ENCODE measurements at places on chromosomes 7 and 10.
A peak's percentile ranks its signal among the peaks of the same experiment; 100 is the strongest.

DNA sequence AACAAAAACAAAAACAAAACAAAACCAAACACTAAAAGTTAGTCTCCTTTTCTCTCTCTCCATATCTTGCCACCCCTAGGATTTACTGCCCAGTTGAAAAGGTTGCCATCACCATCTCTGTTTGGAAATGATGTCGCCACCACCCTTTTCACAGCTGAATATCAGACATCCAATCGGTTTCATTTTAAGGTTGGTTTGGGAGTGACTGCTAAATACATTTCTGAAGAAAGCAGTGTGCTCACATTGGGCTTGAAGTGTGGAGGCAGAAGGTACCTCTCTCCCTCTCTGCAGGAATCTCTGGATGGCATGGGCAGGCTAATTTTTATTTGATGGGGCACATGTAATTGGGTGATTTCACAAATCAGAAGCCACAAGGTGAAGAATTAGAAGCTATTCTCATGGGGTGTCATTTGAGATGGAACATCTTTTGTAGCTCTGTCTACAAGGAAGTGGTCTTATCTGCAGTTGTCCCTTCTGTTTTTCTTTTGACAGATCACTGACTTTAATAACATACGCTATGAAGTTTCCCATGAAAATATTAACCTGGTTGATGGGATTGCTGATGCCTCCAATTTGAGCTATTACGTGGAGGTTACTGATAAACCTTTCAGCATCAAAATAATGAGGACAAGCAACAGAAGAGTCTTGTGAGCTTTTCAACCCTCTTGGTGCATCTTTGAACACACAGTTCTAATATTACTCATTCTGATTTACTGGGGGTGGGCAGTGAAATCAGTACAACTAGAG, 20.1 kb downstream of the MGAM2 start:
- no peak for DNase-seq

- no peak for DNase-seq
Measured at GRCh38 chr10:50324046-50324445, 72.7 kb upstream of the ASAH2 start.

GRCh38 chr10:92573091-92573797, 649 bp downstream of the IDE start:
- DNase-seq, result peak; percentile 54

DNA sequence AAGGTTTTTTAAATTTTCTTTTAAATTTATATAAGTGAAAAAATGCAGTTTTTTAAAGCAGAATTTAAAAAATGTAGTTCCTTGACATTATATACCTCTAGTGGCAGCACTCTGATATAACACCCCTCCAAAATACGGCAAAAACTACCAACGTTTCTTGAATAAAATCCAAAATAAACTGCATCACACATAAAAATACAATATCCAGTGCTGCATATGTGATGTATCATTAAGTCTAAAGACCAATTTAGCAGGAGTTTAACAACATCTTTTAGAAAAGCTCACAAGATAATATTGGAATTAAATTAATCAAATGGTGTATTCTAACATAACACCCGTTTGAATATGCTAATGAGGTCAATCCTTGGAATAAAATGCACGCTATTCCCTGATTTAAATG, 1.4 kb downstream of the TCERG1L start:
- no peak for DNase-seq

- DNase-seq, result peak; percentile 40
Measured at GRCh38 chr10:117005026-117005526, at the start of gene SHTN1. Gene SHTN1 (minus strand): TSS chr10:117005187. CDS start chr10:117005079, 108 bp downstream.

GRCh38 chr10:119677904-119678755, 26.9 kb downstream of the BAG3 start:
- DNase-seq, result no peak

GRCh38 chr7:27640884-27641574, 21.7 kb downstream of the HIBADH start:
- DNase-seq, result peak; percentile 28

DNA sequence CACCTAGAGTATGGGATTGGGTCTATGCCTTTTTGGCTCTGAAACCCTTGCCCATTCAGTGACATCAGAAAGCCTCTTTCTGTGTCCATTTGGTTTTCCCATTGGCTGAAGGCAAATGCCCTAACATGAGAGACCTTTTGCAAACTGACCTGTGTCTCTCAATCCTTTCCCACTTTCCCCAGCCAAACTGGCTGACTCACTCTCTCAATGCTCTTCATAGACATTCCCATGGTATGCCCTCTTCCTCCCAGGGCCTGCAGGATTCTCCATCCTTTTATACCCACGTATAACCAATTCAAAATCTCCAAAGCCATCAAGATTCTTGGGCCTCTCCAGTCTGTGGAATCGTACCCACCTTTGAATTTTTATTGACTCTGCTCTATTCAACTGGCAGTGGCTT, 563.3 kb downstream of the GATA3 start:
- no peak for DNase-seq

DNA sequence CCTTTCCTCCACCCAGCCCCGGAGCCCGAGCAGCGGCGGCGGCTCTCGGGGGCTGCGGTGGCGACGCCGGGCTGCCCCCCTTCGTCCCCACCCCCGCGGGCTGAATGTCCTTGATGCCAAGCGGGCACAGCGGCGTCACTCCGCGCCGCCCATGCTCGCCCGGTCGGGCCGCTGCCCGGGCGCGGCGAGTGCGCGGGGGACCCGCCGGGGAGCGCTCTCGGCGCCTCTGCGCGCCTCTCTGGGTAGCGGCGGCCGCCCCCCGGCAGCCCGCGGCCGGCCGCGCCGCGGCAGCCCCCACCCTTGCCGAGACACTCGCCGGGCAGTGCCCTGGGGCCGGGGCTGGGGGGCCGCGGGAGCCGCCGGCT, 433 bp upstream of the PLXNA4 start:
- DNase-seq, result no peak

GRCh38 chr7:49001610-49002033, 77.3 kb downstream of the CDC14C start:
- DNase-seq, result peak; percentile 28

GRCh38 chr7:120060875-120061274, 212.1 kb upstream of the KCND2 start:
- no peak for DNase-seq

DNA sequence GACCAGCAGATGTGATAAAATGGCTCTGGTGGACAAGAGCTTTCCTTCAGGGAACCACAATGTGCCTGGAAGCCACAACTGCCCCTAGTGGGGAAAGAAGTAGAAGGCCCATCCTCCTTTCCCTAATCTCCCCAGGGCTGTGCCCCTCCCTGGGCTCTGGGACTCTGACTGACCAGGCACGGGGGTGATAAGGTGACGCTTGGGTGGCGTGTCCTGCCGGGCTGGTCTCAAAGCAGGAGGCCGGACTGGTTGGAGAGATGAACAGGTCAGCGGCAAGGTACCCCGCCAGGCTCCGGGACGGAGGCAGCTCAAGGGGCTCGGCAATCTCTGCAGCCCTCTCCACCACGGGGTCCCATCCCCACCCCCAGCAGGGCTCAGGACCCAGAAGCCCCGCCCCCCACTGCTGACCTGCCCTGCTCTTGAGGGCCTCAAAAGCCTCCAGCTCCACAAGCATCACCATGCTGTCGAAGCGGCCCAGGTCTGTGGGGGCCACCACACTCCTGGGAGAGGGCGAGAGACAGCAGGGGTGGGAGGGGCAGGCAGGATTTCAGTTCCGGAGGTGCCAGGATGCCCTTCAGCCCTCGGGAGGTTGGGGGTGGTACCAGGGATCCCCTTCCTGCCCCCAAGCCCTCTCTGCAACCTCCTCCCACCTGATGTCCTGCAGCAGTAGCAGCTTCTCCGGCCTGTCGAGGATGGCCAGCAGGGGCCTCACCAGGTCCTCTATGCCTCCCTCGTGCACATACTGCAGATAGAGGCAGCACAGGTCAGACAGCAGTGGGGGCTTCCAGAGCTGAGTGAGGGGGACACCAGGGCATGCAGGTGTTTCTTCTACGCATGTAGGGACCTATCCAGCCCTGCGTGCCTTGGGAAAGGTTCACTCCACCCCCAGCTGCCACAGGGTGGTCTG, 12.2 kb downstream of the LZTS2 start:
- DNase-seq, result no peak

GRCh38 chr10:6729861-6730344, 149.8 kb upstream of the PRKCQ start:
- DNase-seq, result no peak

- no peak for DNase-seq
Measured at GRCh38 chr7:40826411-40827221, 691.8 kb downstream of the SUGCT start.

Measured in spinal cord (tissue), 10 donors.